ENCODE measurements at places on chromosomes 2 and 18.

GRCh38 chr18:80228051-80228848, 19.1 kb downstream of the PARD6G start:
- DNase-seq = no peak

- DNase-seq = no peak
Observed at GRCh38 chr2:503288-503999, 173.8 kb downstream of the TMEM18 start.

- no peak for DNase-seq
Observed at GRCh38 chr18:5431836-5432575, 111.8 kb downstream of the EPB41L3 start.

- no peak for DNase-seq
Observed at GRCh38 chr2:144493027-144493809, 26.7 kb downstream of the ZEB2 start.

GRCh38 chr2:3223080-3223923, 154.3 kb downstream of the EIPR1 start:
- DNase-seq = peak; percentile 94

DNA sequence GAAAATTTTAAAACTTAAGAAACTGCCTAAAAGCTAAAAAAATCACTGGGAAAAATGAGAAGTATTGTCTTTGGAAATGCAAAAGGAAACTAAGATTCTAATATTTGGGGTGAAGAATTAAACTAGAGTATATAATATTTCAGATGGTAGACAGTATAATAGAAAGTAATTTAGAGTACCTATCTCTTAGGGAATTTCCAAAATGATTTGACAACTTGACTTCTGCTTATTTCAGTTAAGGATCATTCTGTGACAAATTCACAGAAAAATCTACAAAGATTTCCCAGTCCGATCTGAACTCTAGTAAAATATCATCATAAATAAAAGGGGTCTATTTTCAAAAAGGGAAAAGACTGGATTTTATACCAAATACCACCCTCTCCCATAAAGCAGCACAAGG, 99.6 kb downstream of the ATAD2B start:
- DNase-seq = no peak

GRCh38 chr18:79770826-79771225, 26.9 kb upstream of the KCNG2 start:
- peak; percentile 19 for DNase-seq

DNA sequence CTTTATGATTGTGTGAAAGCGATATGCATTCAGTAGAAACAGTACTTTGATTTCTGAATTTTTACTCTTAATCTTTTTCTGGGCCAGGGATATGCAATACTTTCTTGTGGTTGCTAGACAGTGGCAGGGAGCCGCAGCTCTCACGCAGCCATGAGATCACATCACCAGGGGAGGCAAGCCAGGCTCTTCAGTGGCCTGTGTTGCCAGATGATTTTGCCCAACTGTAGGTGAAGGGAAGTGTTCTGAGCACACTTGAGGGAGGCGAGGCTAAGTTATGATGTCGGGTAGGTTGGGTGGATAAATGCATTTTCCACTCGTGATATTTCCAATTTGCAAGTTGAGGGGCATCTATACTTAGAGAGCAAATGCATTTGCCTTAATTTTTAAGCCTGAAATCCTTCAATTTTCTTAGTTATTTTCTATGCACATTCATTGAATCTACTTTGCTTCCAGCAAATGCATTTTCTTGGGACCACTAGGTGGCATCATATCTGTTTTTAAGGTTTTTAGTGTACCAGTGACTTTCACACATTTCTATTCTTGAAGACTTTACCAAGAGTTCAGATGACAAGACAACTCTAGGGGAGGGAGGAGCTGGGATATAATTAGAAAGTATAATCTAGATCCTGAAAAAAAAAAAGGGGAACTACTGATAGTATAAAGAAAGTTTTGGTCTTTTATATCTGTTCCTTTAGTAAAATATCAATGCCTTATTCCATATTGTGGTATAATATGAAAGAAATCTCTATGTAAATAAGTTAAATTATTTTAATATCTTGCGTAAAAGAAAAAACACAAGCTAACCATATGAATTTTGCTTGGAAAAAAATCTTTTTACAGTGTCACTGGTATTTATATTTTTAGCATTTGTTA, 643.3 kb downstream of the SOCS6 start:
- DNase-seq = no peak

DNA sequence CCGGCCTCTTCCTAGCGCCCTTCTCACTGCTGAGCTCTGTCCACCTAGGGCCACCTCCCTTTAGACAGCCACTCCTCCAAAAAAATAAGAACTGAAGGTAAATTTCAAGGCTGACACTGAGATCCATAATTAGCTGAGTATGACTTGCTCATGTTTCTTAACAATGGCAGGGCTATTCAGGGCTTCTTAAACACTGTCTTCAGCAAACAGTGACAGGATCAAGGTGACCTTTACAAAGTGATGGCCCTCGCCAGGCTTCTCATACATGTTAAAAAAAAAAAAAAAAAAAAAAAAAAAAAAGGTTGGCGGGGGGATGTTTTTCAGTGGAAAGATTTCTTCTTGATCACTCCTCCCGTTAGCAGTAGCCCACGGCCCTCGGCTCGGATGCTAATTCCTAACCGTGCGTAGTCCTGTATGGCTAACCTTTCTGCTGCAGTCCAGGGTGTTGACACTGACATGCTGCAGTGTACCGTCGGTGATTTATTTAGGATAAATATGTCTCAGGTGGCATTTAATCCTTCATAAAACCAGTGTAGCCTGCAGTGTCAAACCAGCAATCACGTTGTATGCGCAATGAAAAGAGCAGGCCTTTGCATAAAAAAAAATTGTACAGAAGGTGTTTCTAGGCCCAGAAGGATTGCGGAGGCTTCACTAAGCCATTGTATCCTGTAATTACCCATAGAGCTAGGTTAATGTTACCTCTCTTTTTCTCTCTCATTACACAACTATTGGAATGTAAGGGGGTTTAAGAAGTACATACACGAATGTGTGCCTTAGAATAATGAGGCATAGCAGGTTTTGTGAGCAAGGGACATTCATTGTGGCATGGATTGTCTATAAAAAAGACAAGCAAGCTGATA, 142.7 kb downstream of the PTGR3 start:
- no peak for DNase-seq

DNA sequence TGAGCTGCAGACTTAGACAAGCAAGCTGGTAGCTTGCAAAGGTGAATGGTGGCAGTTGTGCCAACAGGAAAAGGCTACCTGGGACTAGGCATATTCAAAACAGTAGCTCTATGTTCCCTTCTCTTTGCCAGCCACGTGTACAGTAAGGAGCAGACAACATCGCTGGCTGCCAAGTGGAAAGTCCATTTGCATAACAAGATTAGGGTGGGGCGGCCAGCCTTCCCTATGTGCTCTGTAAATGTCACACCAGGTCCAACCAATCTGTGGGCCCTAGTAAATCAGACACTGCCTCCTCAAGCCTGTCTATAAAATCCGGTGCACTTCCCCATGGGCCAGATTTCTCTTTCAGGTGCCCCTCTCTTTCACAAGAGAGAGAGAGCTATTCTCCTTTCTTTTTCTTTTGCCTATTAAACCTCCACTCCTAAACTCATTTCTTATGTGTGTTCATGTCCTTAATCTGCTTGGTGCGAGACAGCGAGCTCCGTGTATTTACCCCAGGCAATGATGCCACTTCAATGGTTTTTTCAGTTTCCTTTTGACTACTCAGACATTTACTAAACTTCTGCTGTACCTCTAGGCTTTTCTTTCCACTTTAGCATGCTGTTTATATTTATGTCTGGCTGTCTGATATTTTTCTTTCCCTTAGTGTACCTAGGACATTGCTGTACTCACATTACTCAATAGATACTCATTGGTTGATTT, 297.4 kb upstream of the GCFC2 start:
- no peak for DNase-seq

- no peak for DNase-seq
Observed at GRCh38 chr2:15031745-15032240, 399.3 kb downstream of the LRATD1 start.
